Fibroblast of skin of scalp (primary cell): ENCODE measurements at places on chromosomes 4 and X.

DNA sequence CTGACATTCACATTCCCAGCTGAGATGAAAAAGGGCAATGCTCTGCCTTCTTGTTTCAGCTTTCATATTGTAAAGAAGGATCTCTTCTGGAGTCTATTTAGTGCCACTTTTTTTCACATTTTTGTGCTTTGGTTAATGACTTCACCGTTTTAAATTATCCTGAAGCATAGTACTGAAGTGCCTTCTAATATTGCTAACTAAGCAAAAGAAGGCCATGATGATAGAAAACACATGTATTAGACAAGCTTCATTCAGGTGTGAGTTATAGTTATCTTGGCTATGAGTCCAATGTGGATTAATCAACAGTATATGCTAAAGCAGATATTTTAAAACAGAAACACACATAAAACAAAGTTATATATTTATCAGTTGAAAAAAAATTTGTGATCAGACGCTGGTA is 40.4 kb downstream of the NXT2 start:
- DNase-seq: no peak

DNA sequence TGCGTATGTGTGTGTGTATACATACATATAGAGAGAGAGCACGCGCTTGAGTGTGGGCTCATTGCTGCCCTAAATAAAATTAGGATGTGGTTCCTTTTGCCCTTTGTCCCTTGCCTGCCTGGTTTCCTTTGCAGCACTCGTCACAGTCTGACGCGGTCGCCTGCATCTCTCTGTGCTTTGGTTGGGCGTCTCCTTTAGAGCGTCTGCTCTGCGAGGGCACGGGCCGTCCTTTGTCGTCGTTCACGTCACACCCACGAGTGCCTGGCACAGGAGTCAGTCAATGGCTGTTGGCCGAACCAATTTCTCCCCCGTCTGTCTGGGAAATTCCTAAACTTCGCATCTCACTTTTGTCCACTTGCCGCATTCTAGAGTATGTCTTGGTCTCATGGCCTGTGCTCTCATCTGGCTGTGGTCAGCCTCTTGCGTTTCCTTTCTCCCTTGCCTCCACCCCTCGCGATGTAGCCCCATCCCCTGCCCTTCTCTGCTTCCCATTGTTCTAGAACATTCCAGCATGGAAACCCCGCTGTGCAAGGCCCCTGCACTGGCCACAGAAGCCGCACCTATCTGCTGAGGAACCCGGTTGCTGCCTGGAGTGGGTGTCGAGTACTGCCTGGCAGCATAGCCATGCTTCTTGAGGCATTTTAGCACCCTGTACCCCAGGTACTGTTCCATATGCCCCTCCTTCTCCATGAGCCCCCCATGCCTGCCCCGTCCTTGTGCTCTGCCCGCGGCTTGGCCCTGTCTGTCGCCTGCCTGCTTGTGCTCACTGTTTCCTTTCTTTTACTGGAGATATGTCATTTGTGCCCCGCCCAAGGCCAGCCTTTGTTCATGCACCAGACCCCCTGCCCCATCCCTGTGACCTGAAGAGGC is 8.0 kb downstream of the MAEA start:
- no peak for DNase-seq

- no peak for DNase-seq
These were observed 541.2 kb upstream of the MAGEB18 start for GRCh38 chrX:25596921-25597320.

DNA sequence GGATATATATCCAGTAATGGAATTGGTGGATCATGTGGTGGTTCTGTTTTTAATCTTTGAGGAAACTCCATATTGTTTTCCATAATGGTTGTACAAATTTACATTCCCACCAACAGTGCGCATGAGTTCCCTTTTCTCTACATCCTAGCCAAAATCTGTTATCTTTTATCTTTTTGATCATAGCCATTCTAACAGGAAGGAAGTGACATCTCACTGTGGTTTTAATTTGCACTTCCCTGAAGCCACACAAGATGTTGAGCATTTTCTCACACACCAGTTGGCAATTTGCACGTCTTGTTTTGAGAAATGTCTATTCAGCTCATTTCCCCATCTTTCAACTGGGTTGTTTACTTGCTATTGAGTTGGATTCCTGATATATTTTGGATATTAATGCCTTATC is 194.9 kb downstream of the CBLL2 start:
- DNase-seq: no peak
